ENCODE measurements at places on chromosomes 12 and 14.

- DNase-seq, result no peak
Measured at GRCh38 chr14:61510736-61511557, 184.4 kb upstream of the HIF1A start.

GRCh38 chr12:116535241-116535640 lies 23.9 kb upstream of the MAP1LC3B2 start:
- DNase-seq, result no peak

GRCh38 chr14:84750763-84751554 lies 779.0 kb upstream of the FLRT2 start:
- DNase-seq, result no peak

GRCh38 chr12:107309020-107309419 lies 215.7 kb upstream of the CRY1 start:
- DNase-seq, result no peak

DNA sequence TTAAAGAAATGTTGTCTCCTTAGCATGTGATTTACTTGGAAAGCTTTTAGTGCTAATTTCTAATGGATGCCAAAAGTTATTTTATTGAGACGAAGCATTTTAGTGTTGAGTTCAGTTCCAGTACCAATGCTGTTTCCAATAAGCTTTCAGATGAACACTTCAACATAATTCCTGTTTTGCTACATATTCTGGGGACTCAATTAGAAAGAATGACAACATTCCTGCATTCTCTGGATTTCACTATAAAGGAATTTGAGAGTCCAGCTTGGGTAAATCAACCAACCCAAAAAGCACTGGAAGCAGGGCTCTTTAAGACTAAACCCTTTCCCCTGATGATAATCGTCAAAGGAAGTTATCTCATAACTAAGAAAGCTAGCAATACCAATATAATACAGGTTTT lies 353.0 kb upstream of the TMTC1 start:
- no peak for DNase-seq

DNA sequence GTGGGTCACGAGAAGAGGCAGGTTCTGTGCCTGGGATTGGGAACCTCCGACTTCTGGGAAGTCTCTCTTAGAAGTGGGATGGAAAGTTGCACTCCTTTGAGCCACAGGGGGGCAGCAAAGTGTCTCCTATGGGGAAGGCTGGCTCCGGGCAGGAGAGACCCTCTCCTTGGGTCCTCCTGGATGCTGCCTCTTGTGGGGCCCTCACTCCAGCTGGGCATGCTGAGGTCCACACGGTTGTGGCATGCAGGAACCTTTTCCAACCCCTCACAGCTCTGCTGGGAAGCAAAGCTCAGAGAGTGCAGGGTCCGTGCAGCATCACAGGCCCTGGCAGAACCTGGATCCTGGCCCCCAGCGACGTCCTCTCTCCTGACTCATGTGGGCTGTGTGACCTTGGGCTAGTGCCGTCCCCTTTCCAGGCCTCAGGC lies 17.4 kb downstream of the SDSL start:
- DNase-seq, result peak; percentile 37

GRCh38 chr12:68178184-68178583 lies 18.6 kb upstream of the IFNG start:
- DNase-seq, result no peak

- peak; percentile 74 for DNase-seq
Measured at GRCh38 chr14:52012635-52013034, 23.3 kb downstream of the RTRAF start.

DNA sequence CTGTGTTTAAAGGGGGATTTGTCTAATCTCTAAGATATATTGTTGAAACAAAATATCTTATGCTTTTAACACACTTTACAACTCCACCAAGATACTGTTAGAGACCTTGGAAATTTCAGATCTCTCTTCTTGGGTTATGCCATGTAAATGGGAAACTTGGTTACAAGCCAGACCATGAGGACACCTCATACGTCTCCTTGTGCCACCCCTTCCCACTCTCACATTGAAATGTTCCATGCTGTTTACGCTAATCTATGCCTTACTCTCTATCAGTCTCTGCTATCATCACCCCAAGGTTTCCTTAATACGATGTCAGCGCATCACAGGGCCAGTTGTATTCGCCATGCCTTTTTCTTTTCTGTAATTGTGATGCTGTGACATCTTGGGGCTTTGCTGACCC lies 13.4 kb upstream of the DEGS2 start:
- no peak for DNase-seq

DNA sequence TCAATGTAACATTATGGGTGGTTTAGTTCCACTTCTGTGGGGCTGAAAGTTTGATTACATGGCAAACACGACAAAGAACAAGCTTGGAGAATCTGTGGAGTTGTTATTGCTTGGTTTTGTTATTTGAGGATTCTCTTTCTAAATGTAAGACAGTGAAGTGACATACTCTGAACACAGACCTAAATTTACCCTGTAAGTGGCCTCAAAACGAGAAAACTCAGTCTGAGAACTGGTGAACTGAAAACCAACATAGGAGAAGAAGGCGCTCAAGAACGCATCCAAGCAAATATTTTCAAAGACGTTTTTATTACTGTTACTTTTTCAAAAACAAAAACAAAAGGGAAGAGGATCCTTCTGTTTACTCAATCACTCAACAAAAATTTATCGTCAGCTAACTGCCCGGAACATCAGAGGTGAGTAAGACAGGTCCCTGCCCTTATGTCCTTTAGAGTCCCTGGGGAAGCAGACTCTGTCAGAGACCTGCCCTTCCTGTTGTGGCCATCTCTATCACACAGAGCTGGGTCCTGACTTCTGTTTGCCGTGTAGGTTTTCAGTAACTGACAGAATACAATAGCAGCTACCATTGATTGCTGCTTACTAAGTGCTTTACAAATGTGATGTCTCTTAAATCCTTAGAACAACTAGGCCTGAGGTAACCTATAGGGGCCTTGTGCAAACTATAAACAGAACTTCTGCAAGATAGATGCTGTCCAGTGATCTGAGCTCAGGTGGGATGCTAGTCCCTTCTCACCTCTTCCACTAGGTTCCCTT lies 79.3 kb upstream of the C12orf71 start:
- no peak for DNase-seq

- peak; percentile 85 for DNase-seq
Measured at GRCh38 chr12:65879878-65880277, 55.6 kb downstream of the HMGA2 start.

DNA sequence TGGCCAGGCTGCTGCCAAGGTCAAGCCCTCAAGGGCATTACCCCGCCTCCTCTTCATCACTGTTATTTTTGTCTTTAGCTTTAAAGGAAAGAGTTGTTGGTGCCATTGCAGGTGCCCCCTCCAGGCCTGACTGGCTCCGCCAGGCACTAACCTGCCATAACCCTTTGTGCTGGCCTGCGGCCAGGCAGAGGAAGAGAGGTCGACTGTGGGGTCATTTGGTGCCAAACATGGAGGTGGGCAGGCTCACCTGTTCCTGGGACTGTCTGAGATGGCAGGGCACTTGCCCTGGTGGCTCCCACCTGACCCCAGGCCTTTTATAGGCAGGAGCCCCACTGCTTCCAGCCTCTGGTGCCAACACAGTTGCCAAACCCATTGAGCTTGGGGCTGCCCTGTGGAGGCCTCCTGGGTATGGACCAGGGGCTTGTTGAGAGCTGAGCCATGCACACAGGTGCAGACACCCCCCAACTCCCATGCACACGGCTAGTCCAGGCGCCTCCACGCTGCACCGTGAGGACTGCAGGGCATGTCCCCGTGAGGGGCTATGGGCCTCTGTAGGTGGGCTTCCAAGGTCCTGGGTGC lies 29.4 kb upstream of the PLD4 start:
- DNase-seq, result no peak

GRCh38 chr14:30153717-30154116 lies 226.1 kb upstream of the PRKD1 start:
- no peak for DNase-seq

GRCh38 chr14:78173346-78174035 lies 3.3 kb downstream of the NRXN3 start:
- no peak for DNase-seq

Measured in fibroblast of the aortic adventitia (primary cell).